ENCODE measurements at places on chromosomes 13 and 19.

DNA sequence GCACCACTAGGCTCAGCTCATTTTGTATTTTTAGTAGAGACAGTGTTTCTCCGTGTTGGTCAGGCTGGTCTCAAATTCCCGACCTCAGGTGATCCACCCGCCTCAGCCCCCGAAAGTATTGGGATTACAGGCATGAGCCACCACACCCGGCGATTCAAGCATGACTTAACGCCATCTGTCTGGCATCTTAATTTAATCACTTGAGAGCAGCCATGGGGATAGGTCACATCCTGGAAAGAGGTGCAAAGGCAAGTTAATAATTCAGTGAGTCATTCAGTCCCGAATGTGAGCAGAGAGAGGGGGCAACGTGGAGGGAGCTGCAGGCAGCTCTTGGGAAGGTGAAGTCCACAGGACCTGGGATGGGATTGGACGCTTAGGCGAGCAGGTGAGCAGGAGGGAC lies 31.7 kb upstream of the USP29 start:
- no peak for DNase-seq

DNA sequence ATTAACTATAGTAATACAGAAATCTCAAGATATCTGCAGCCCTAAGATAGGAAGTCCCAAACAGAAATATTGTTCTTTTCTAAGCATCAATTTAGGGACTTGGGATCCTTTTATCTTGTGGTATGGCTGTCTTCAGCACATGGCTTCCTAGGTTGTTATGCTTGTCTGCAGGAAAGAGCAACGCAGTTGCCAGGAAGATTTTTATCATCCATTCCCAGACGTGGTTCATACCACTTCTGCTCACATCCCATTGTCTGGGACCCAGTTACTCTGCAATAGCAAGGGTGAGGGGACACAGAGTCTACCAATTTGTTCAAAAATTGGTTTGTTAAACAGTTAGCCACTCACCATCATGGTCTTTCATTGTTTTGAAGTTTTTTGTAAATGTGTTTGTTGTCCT lies 85.6 kb upstream of the RXFP2 start:
- no peak for DNase-seq

DNA sequence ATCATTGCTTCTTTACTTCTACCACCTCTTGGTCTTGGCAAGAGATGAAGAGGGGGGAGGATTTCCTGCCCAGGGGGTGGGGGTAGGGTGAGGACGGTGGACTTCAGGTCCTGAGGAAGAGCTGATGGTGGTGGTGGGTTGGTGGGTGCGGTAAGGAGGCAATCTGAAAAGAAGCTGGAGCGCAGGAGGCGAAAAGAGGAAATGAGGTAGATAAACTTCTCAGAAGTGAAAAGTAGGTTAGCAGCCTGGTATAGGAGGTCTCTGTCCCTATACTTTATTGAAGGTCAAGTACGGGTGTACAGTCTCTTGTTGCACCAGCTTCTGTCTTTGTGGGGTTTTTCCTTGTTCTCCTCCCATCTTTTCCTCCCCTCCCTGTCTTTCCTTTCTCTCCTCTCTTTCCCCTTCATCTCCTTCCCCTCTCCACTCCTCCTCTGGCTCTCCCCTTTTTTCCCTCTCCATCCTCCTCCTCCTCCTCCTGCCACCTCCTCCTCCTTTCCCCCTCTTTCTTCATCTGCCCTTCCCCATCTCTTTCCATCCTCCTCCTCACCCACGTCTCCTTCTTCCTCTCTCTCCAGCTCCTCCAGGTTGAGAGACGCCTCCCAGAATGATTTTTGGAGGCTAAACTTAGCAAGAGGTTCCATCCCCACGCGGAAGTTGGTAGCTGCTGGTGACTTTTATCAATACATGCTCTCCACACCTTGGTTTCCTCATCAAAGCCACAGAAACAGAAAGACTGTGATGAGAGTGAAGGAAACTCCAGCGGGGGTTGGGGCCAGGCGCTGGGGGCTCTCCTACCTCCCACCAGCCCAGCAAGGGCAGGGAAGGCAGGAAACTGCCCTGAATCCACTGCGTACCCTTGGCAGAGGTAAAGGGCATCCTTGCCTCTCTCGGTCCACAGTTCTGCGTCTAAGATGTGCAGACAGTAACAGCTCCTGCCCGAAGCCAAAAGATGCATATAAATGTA lies 15.3 kb downstream of the TNFSF14 start:
- peak; percentile 55 for DNase-seq

GRCh38 chr19:47240996-47241918 lies 10.3 kb upstream of the BBC3 start:
- DNase-seq, result peak; percentile 76

GRCh38 chr19:41083516-41083915 lies 4.7 kb upstream of the CYP2A13 start:
- no peak for DNase-seq

DNA sequence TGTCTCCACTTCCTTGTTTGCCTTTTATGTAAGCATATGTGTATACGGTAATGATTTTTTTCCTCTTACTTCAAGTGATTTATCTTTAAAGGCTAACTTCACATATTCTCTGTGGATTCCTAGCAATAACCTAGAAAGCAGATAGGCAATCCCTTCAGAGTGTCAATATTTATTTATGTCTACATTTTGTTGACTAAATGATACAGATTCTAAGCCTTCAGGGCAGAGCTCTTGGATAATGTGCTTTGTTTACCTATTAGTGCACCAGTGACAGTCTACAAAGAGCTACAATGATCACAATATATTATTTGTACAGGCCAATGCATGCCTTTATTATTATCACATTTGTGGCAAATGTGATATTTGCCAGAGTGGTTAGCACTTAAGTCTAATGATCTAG lies 406.2 kb downstream of the EFNB2 start:
- no peak for DNase-seq

DNA sequence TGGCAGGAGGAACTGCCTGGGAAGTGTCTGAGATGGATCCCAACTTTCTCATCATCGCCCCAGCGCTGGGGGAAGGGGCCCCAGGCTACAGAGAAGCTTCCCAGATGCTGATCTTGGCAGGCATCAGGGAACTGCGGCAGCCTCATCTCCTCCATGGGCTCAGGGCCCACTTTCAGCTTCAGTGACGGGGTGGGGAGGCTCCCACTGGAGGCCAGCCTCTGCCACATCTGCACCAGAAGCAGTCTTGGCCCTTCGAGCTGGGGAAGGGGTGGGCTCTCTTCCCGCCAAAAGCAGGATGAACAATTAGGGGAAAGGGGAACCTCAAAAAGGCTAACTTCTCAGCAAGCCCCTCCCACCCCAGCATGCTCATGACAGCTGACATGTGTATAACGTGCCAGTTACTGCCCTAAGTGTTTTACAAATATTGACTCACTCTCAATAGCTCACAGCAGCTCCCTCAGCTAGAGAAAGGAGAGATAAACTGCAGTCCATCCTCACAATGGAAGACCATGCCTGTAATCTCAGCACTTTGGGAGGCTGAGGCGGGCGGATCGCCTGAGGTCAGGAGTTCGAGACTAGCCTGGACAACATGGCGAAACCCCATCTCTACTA lies 7.1 kb upstream of the S1PR2 start:
- DNase-seq, result no peak

- DNase-seq, result no peak
Observed at GRCh38 chr19:52785506-52785905, 1.1 kb downstream of the ZNF600 start.

GRCh38 chr19:27770095-27770494 lies 1442.9 kb downstream of the UQCRFS1 start:
- DNase-seq, result no peak

DNA sequence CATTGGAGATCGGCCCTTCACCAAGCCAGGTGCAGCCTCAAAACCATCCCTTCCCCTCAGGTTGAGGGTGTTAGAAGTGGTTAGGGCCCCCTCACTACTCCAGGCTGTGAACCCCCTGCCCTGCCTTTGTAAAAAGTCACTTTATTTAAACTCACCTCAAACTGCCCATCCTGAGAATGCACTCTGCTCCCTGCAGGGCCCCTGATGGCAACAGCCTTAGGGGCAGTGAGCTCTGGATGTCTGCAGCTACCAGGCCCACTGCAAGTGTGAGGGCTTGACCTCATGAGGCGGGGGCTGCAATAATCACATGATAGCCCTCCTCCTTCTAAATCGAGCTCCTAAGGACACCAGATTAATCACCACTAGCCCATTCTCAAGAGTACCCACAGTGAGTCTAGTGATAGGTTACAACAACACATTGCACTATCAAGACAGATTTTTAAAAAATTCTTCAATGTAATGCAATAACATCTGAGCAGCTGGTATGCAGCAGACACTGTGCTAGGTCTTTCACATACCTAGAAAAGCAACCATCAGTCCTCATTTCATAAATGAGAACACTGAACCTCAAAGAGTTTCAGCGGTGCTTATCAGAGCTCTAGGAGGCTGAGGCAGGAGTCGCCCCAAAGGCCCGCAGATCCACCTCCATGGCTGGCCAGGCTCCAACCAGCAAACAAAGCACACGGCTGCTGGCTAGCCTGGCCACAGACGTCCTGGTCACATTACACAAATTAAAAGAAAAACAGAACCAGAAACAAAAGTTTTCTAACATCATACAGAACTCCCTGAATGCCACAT lies 26.0 kb downstream of the SLC7A1 start:
- no peak for DNase-seq

- DNase-seq, result no peak
Observed at GRCh38 chr13:100523981-100524386, 64.6 kb downstream of the GGACT start.

GRCh38 chr13:92900446-92900845 lies 326.2 kb upstream of the GPC6 start:
- no peak for DNase-seq

- no peak for DNase-seq
Observed at GRCh38 chr19:31616031-31616430, 266.8 kb upstream of the TSHZ3 start.

DNA sequence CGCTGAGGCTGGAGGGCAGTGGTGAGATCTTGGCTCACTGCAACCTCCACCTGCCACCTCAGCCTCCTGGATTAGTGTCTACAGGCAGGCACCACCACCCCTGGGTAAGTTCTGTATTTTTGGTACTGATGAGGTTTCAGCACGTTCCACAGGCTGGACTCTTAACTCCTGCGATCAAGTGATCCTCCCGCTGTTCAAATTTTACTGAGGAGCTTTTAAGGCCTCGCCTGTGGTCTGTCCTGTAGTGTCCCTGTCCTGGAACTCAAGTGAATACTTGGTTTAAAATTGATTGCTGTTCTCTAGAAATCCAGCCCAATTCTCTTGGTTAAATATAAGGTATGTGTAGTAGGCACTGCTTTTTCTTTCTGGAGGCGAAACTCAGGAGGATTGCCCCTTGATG lies 65.2 kb downstream of the DPRX start:
- no peak for DNase-seq

DNA sequence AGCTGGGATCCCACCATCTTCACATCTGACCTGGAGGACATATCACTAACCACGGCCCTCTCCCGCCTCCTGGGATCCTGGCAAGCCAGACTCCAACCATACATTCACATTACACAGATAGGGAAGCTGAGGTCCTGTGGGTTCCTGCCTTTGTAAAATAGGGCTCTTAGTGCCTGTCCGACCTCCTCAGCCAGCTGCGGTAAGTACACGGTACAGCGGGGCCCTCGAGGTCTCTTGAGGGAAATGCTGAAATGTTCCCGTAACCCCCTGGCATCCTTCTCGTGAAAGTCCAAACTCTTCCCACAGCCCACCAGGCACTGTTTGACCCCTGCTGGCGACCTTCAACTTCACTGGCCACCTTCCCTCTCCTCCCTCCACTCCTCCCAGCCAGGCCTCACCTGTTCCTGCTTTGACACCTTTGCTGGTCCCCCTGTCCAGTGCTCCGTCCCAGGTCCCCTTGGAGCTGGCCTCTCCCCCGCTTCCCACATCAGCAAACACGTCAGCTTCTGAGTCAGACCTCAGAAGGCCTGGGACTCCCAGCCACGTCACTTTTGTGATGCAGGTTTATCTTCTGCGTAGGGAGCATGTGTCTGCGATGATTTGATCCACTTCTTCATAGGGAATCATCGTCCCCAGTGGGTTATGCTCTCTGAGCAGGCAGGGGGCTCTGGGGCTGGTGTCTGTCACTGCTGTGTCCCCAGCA lies 8.8 kb upstream of the GNG7 start:
- no peak for DNase-seq

DNA sequence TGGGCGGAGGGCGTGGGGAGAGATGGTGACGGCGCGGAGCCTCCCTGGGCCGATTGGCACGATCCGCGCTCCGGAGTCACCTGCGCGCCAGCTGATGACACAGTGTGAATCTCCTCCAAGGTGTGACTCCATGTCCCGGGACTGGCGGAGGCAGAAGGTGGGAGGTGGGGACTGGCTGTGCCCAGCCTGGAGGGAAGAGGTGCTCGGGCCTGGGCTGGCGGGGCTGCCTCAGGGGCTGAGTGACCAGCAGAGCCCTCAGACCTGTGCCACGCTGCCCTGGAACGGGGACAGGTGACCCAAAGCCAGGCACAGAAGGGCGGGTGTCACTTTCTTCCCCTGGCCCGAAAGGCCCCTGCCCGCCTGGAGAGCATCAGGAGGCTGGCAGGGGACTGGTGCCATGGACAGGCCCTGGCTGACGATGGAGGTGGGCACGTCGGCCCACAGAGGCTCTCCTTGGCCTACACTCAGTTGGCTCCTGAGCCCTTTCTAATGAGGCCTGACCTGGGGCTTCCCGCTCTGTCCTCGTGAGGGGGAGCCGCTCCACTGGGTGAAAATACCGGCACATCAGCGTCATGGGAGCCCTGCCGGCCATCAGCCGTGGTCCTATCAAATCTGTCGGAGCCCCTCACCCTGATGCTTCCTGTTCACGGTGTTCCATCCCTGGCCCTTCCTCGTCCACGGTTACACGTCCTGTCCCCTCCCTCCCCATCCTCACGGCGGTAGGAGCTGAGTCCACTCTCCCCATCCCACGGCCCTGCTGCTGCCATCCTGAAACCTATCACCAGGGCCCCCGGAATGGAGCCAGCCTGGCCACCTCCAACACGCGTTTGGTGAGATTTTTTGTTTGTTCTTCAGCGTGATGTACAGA lies 75.6 kb downstream of the SPACA7 start:
- no peak for DNase-seq

- DNase-seq, result no peak
Observed at GRCh38 chr13:46012404-46012803, 40.1 kb downstream of the ZC3H13 start.

- DNase-seq, result no peak
Observed at GRCh38 chr19:45815481-45816216, 541 bp upstream of the RSPH6A start.

DNA sequence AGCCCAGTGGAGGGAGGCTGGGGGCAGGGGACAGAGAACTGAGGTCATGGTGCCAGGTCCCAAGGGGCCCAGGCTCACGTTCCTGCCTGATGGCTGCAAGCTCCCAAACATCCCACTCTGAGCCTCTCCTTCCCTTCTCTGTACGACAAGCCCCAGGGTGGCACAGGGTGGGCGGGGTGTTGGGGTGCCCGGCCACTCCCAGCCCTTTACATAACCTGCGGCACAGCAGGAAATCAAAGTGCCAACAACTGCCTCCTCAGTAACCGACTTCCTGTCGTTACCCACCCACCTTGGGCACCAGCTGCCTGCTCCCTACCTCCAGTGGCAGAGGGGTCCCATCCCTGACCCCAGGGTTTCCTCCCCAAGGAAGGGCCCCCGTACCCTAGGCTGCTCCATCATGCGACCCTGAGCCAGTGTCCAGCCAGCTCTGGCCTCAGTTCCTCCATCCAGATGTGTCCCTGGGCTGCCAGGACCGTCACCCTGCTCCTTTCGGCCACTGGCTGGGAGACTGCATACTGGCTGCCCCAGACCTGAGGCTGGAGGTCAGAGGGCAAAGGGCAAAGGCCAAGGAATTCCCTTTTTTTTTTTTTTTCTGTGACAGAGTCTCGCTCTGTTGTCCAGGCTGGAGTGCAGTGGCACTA lies 27.7 kb upstream of the NFIC start:
- no peak for DNase-seq

GRCh38 chr13:102830646-102831045 lies 15.2 kb upstream of the ERCC5 start:
- DNase-seq, result no peak

- no peak for DNase-seq
Observed at GRCh38 chr13:21071015-21071414, 9.6 kb upstream of the LATS2 start.

All from activated T-helper 1 cell treated with anti-CD3 and anti-CD28 coated beads, Interleukin-12 subunit alpha, Interleukin-12 subunit beta, Interleukin-2, Interleukin-4 antibody, amounts not matched to agents 30 ng/mL and 10 ng/mL and 1 ng/mL, durations not matched to agents 14 hours and 24 hours and 36 hours (primary cell).